Activated CD8-positive, alpha-beta T cell treated with anti-CD3 and anti-CD28 coated beads, Interleukin-2, amount 10 ng/mL, durations not matched to agents 7 days and 5 days (primary cell): ENCODE measurements at places on chromosomes 3 and 15. TPM values are rescaled to one million over a fixed set of nuclear protein-coding genes. Genes with fewer than 3 reads are reported as not detected.
A peak's percentile ranks its signal among the peaks of the same experiment; 100 is the strongest.

DNA sequence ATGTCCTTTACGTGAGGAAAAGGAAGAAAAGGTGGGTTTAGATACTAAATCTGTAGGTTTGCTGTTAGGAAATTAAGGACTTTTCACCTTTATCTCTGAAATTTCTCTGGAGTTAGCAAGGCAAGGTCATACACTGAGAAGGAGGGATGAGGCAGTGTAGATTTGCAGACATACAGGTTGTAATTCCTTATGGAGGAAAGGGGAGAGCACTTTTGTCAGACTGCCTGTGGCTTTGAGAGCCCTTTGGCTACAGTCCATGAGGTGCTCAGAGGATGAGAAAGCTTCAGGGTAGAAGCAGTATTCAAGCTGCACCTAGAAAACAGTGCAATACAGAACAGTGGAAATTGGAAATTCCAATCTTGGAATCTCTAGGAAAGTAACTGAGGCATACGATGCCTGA is 8.3 kb downstream of the RPL14 start:
- H3K4me3 ChIP-seq = no peak overlapping the region
- peak overlapping the region; percentile 41 for H3K27ac ChIP-seq
- peaks cover 37% of the 10 kb centered on the region for H3K4me1 ChIP-seq
- DNase-seq = no peak
- H3K27me3 ChIP-seq = no peaks in the 10 kb centered on the region
- peaks cover 64% of the 10 kb centered on the region for H3K36me3 ChIP-seq

DNA sequence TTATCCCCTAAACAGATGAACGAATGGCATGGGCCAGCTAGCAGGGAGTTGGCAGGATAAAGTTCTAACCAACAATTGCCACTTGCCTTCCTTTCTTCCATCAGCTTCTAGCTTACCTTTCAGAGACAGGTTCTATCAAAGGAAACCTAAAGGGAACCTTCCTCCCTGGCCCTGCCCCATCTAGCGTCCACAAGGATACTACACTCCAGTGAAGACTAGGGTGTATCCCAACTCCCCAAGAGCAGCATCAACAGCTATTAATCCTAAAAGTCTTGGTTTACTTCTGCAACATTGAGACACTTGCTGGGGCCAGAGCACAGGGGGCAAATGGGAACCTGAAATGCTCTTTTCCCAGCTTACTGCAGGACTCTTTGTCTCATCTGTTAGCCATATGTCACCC is 37.0 kb upstream of the TMC3 start:
- peaks cover 19% of the 10 kb centered on the region for H3K27me3 ChIP-seq
- H3K4me1 ChIP-seq = peaks cover 9% of the 10 kb centered on the region
- no peak overlapping the region for H3K4me3 ChIP-seq
- H3K36me3 ChIP-seq = no peaks in the 10 kb centered on the region
- no peak for DNase-seq

- H3K27ac ChIP-seq = peak overlapping the region; percentile 79
- H3K4me3 ChIP-seq = peak overlapping the region; percentile 7
- H3K4me1 ChIP-seq = peaks cover 47% of the 10 kb centered on the region
- H3K27me3 ChIP-seq = no peaks in the 10 kb centered on the region
- no peaks in the 10 kb centered on the region for H3K36me3 ChIP-seq
Observed at GRCh38 chr15:84736375-84736774, 12.0 kb upstream of the ZNF592 start.

DNA sequence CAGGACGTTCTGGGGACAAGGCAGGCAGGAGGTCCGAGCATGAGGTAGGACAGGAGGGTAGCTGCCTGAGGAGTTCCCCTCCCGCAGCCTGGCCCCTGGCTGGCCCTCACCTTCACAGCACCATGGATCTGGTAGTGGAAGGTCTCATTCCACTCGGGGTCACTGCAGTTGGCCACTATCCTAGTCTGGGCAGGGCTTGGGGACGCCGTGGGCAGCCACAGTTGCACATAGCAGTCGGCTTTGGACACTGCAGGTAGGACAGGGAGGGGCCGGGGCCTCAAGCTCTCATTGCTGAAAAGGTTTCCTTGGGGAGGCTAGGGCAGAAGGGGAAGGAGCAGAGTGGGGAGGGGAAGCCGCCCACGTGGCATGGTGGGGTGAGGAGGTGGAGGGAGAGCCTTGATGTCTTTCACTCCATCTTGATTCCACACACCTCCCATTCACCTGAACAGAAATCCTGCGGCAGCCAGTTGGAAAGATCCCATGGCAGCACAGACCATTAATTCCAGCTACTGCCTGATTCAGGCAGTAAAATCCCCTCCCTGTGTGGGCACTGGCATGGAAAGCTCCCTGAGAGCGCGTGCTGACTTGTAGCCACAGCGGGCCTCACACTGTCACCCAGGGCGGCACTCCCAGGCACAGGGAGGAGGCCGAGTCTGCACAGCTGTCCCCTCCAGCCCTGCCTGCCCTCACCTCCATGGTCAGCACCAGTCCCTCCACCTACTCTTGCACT is 2.1 kb downstream of the PLA2G4F start:
- DNase-seq = no peak
- no peaks in the 10 kb centered on the region for H3K4me1 ChIP-seq
- no peak overlapping the region for H3K4me3 ChIP-seq
- H3K27ac ChIP-seq = no peak overlapping the region

GRCh38 chr3:22288756-22289155 is 537.7 kb upstream of the ZNF385D start:
- no peaks in the 10 kb centered on the region for H3K4me1 ChIP-seq
- no peaks in the 10 kb centered on the region for H3K27me3 ChIP-seq
- no peak overlapping the region for H3K4me3 ChIP-seq
- H3K27ac ChIP-seq = no peak overlapping the region
- no peak for DNase-seq

DNA sequence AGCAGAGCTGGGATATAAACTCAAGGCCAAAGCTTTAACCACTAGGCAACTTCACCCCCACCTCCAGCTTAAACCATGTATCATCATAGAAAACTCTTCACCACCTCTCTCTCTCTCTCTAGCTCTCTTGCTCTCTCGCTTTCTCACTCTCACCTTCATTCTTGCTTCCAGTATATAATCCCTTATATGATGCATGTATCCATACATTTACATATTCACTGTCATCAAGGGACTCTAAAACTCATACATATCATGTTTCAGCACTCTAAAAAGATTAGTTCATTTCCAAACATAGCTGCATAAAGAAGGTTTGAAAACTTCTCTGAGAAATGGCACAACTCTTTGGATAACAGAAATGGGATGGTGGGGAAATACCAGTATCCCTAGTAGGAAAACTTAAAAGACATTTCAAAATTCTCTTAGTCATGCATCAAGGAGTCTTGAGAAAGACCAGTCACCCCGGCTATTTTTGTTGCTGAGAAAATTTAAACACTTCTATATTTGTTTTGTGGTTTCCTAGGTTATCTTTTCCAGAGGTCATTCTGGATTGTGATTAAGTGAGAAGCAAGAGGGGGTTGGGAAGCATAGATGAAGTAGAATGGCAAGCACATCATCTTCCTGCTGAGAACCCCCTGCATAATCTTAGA is 447.8 kb upstream of the THBS1 start:
- no peak overlapping the region for H3K4me3 ChIP-seq
- DNase-seq = no peak
- H3K27ac ChIP-seq = no peak overlapping the region
- H3K36me3 ChIP-seq = no peaks in the 10 kb centered on the region

- peaks cover 12% of the 10 kb centered on the region for H3K27me3 ChIP-seq
- peaks cover 21% of the 10 kb centered on the region for H3K4me1 ChIP-seq
- peak overlapping the region; percentile 70 for H3K27ac ChIP-seq
Observed at GRCh38 chr15:91522605-91523332, 330.7 kb upstream of the SLCO3A1 start.

GRCh38 chr3:12585970-12586369 is 29.1 kb downstream of the MKRN2 start:
- no peak for DNase-seq
- H3K27ac ChIP-seq = no peak overlapping the region
- H3K4me1 ChIP-seq = no peaks in the 10 kb centered on the region
- peaks cover 66% of the 10 kb centered on the region for H3K36me3 ChIP-seq
- no peak overlapping the region for H3K4me3 ChIP-seq

DNA sequence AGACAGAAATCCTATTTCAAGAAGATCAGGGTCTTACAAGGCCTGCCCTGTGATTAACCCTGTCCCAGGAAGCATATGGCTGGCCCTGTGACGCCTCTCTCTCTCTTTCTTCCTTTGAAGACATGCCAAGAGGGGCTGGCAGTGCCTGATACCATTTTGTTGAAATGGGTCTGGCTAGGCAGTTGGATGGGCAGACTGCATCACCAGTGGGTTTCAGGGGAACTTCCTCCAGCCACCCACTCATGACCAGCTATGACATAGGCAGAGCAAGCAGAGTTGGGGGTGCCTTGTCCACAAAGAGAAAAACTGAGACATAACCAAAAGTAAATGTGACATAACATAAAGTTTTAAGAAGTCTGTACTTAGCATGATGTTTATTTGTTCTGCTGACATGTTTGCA is 31.4 kb upstream of the MANF start:
- no peaks in the 10 kb centered on the region for H3K36me3 ChIP-seq
- no peak overlapping the region for H3K4me3 ChIP-seq
- no peaks in the 10 kb centered on the region for H3K27me3 ChIP-seq
- no peak for DNase-seq
- no peaks in the 10 kb centered on the region for H3K4me1 ChIP-seq

DNA sequence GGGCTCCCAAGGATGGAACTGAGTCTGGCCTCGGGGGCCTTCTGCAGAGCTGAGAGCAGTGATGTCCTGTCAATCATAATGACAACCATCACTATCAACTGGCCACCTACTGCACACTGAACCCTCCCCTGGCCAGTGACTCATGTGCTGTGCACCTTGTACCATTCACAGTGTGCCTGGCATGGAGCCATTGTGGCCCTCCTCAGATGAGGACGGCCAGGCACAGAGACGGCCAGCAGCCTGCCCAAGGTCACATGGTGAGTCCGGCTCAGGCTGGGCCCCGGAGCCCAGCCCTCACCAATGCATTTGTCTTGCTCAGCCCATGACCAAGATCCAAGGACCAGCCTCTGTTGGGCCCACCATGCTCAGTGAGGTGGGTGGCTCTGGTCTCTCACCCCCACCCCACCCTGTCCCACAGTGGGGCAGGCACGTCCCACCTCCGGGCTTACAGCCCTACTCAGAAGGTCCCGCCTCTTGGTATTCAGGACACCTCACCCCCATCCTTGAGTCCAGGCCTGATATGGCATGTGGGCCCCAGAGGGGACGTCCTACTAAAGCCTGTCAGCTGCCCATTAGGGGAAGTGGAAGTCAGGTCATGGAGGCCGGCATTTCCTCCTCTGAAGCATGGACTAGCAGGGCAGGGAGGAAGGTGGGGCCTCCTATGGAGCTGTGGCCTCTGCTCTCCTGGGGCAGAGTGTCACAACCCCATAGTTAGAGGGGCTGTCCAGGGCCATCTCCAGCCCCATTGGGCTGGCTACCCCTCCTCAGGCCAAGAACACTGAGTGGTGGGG is 35.9 kb upstream of the TMEM115 start:
- no peaks in the 10 kb centered on the region for H3K36me3 ChIP-seq
- no peaks in the 10 kb centered on the region for H3K27me3 ChIP-seq
- DNase-seq = no peak
- peaks cover 20% of the 10 kb centered on the region for H3K4me1 ChIP-seq
- no peak overlapping the region for H3K4me3 ChIP-seq
- no peak overlapping the region for H3K27ac ChIP-seq

GRCh38 chr15:36108541-36108940 is 470.9 kb upstream of the CDIN1 start:
- no peaks in the 10 kb centered on the region for H3K36me3 ChIP-seq
- DNase-seq = no peak
- H3K4me1 ChIP-seq = no peaks in the 10 kb centered on the region
- H3K27me3 ChIP-seq = no peaks in the 10 kb centered on the region

GRCh38 chr15:60408463-60408981 is 10.7 kb upstream of the ANXA2 start:
- peaks cover 3% of the 10 kb centered on the region for H3K36me3 ChIP-seq
- peak overlapping the region; percentile 81 for H3K27ac ChIP-seq
- H3K4me1 ChIP-seq = peaks cover 21% of the 10 kb centered on the region
- H3K4me3 ChIP-seq = peak overlapping the region; percentile 3

DNA sequence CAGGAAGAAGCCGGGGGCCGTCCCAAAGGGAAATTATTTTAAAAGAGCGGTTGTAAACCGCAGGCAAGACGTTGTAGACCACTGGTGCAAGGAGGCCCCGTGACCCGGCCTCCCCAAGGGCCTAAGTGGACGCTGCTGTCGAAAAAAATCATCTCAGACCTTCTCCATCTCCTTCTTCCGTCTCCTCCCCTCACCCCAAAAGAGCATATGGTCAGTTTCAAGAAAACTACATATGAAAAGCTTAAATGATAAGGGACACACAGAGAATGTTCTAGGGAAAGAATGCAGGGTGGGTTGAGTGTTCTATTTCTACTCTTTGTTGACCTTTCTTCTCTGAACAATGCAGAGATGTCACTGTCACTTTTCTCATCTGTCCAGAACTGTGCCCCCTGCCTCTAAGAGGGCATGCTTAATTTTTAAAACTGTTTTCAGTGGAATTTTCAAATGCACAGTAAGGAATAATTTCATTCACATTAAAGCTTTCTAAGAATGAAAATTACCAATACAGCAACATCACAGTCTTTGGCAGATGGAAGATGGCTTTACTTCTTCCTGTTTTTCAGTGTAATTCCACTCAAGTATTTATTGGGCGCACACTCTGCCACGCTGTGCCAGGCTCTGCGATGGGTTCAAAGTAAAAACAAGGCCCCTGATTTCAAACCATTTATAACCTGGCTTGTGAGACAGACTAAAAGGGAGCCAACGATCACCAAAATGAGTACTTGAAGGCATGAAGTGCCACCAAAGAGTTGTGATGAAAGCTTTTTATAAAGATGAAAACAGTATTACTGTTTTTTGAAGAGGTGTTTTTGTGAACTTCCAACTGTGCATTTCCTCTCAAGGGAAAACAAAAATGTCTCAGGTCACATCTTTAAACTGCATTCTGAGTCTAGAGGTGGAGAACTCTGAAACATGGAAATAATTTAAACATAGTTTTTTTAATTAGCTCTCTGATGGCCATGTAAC is 891 bp upstream of the TOP2B start:
- H3K36me3 ChIP-seq = peaks cover 14% of the 10 kb centered on the region
- no peaks in the 10 kb centered on the region for H3K27me3 ChIP-seq
- peak overlapping the region; percentile 88 for H3K4me3 ChIP-seq
- H3K4me1 ChIP-seq = peaks cover 30% of the 10 kb centered on the region
- no peak for DNase-seq

DNA sequence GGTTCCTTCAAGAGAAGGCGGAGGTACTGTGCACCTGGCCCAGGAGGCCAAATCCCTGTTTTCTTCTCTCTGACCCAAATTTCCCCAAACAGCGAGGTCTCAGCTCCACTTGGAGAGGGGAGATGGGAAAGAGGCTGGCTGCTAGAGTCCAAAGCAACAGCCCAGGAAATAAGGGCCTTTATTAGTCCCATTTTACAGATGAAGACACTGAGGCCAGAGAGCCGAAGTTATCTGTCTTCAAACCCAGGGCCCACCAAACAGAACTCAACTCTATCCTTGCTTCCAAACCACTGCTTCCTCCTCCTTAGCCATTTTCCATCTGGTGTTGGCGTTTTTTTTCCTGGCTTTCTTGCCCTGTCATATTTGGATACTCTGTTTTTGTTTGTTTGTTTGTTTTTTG is 22.0 kb upstream of the FLNB start:
- H3K4me1 ChIP-seq = peaks cover 22% of the 10 kb centered on the region
- H3K4me3 ChIP-seq = no peak overlapping the region
- peaks cover 2% of the 10 kb centered on the region for H3K36me3 ChIP-seq
- H3K27me3 ChIP-seq = no peaks in the 10 kb centered on the region

SOX14 gene
- total RNA-seq = not detected

ITPKA gene
- 0.24 TPM for total RNA-seq

DMXL2 gene
- 6.8 TPM for total RNA-seq

CP gene
- total RNA-seq = not detected
